ENCODE measurements at places on chromosomes 11 and 22.

DNA sequence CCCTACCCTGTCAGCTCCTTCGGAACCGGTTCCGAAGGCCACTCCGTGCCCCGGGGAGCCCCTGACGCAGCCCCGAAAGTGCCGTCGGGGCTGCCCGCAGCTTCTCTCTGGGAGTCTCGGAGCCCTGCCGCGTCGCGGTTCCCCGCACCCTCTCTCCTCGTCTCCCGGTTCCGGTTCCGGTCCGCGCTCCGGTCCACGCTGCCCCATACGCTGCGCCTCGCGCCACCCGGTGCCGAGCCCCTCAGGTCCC, 618 bp downstream of the MTA2 start:
- DNase-seq, result no peak

GRCh38 chr11:113332023-113332422, 17.6 kb downstream of the TTC12 start:
- no peak for DNase-seq

DNA sequence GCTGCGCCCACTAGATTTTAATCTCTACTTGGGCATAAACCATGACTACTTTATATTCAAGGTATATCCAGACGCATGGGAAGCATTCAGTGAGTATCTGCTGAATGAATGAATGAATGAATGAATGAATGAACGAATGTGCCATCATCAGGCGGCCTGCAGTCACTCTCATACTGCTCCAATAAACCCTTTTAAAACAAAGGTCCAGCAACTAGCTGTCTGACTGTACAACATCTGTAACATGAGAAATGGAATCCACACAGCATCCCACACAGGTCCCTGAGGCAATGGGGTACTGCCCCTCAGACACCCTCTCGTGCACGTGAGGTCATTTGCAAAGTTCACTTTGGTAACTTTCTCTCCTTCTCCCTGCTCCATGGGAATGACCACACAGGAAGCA, 147.5 kb downstream of the LARGE1 start:
- DNase-seq, result no peak

GRCh38 chr22:22604326-22605073, 39.9 kb upstream of the GGTLC2 start:
- DNase-seq, result no peak

GRCh38 chr11:113470233-113470632, 5.0 kb downstream of the DRD2 start:
- no peak for DNase-seq

- no peak for DNase-seq
Observed at GRCh38 chr22:20469110-20469868, 26.3 kb downstream of the KLHL22 start.

GRCh38 chr22:27480487-27480886, 321.1 kb downstream of the MN1 start:
- no peak for DNase-seq

All from GOT3 (cell line).